Transverse colon (tissue), 4 donors: ENCODE measurements at places on chromosomes 5 and 9.

GRCh38 chr5:156147944-156148285 is 179.0 kb upstream of the SGCD start:
- DNase-seq, result no peak

- DNase-seq, result no peak
Observed at GRCh38 chr9:36748322-36748899, 175.7 kb downstream of the MELK start.

GRCh38 chr5:136766456-136766855 is 401.1 kb upstream of the TRPC7 start:
- no peak for DNase-seq

GRCh38 chr9:76624391-76625048 is 139.7 kb upstream of the PCA3 start:
- no peak for DNase-seq

DNA sequence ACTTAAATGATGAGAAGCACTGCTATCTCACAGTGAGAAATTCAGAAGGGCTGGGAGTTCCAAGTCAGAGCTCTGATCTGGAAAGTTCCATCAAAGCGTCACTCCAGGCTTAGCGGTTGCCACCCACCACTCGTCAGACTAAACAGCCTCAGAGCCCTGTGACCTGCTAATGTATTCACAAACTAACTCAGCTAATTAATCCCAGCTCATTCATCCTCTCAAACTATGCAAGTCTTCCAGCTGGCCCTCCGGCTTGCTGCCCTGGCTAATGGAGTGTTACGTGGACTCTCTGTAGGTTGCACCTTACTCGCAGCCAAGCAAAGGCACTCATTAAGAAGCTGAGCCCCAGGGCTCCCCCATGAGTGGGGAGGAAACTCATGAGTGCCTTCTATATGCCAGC is 82.2 kb upstream of the GABRP start:
- no peak for DNase-seq

- DNase-seq, result no peak
Observed at GRCh38 chr9:131252120-131252519, 24.2 kb downstream of the FAM78A start.

GRCh38 chr5:147189109-147189424 is 45.8 kb upstream of the STK32A start:
- no peak for DNase-seq

DNA sequence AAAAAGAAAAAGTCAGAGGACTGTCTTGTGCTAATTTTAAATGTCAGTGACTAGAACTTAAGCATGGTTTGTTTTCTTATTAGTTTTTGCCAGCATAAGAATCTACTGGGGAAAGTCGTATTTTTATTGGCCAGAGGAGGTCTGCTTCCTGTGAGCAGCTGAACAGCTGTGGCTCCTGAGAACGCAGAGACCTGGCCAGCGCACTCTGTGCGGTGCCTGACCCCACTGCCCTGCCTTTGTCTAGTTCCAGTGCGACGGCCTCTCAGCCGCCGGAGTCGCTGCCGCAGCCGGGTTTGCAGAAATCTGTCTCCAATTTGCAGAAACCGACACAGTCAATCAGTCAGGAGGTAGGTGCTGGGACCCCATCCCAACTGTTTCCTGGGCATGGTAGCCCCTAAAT is 42.5 kb downstream of the PRRC2B start:
- DNase-seq, result no peak
